ENCODE measurements at places on chromosomes 5 and 9.

GRCh38 chr5:131466171-131466766 is 168.8 kb downstream of the RAPGEF6 start:
- peak; percentile 25 for DNase-seq

- no peak for DNase-seq
These were observed 55.4 kb downstream of the CTSL start for GRCh38 chr9:87781331-87781730.

DNA sequence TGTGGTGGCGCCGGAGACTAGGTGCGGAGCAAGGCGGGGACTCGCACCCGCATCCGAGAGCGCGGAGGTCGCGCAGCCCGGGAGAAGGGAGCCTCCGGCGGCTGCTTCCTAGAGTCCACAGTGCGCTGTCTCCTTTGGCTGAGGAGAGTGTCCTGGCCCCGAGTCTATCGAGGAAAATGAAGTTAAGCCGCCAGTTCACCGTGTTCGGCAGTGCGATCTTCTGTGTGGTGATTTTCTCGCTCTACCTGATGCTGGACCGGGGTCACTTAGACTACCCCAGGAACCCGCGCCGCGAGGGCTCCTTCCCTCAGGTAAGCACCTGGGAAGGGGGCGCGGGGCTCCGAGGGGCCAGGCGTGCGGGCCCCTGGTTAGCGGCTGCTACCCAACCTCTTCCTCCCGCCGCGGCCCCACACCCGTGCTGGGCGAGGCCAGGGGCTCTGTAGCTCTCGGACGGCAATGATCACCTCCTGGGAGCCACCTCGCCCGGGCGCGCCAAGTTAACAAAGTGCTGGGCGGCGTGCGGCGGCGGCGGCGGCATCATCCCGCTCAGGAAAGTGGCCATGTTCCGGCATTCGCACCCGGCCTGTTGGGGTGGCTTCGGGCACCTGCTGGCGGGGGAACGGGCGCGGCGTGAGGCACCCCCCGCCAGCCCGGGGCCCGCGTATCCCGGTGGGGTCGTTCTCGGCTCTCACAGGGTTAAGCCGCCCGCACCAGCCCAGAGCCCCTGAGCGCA is 681 bp downstream of the MAN2A1 start:
- DNase-seq = peak; percentile 56

- DNase-seq = no peak
These were observed 103.3 kb upstream of the EDIL3 start for GRCh38 chr5:84487963-84488362.

DNA sequence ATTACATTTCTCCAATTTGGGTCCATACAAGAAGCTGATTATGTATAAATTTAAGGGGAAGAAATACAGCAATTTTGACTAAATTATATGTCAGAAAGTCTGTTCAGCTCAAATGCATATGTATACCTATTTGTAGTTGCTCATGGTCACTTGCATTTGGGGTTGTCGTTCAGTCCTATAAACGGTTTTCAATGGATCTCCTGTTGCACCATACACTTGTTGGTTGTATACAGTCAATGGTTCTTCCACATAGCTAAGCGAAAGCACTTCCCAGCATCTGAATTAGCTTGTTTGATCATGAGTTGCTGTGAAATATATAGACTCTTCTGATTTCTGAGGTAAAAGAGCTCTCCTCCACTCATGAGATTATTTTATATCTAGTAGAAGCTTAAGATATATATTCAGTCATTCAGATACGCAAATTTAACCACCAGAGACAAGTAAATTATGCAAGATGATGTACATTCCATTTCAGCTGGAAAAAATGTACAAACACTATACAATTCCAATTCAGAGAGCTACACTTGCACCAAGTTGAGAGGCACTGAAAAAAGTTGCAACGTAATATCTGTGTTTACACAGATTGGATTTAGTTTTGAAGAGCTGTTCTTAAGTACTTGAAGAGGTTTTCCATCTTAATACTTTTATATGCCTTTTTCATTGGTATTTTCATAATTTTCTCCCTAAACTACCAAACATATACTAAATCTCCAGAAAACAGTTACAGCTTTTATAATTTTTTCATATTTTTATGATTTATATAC is 64.4 kb upstream of the POU5F2 start:
- no peak for DNase-seq

All from activated CD8-positive, alpha-beta T cell treated with anti-CD3 and anti-CD28 coated beads for 36 hours (primary cell).